A673 (cell line): ENCODE measurements at places on chromosomes 11 and 22. TPM values are rescaled to one million over a fixed set of nuclear protein-coding genes. Genes with fewer than 3 reads are reported as not detected.

The C22orf31 gene
- total RNA-seq: not detected in 2 replicates

The NXPE4 gene
- not detected in 2 replicates for total RNA-seq

The HEPN1 gene
- not detected in 2 replicates for total RNA-seq

The EXPH5 gene
- total RNA-seq: 0.26 and 0.39 TPM in 2 replicates

The MFNG gene
- total RNA-seq: not detected in 2 replicates

The GP1BB gene
- total RNA-seq: 12.6 and 13.3 TPM in 2 replicates

The MAPK12 gene
- 20.8 and 27.5 TPM in 2 replicates for total RNA-seq

The OR8B4 gene
- total RNA-seq: not detected in 2 replicates

The CLDN5 gene
- total RNA-seq: 0.21 and 0.22 TPM in 2 replicates

GRCh38 chr11:100031973-100032372 lies 655.1 kb upstream of the ARHGAP42 start:
- H3K4me1 ChIP-seq: no peaks in the 10 kb centered on the region
- no peaks in the 10 kb centered on the region for H3K36me3 ChIP-seq
- H3K4me3 ChIP-seq: no peak overlapping the region

- no peak for DNase-seq
- H3K27me3 ChIP-seq: no peaks in the 10 kb centered on the region
- H3K27ac ChIP-seq: no peak overlapping the region
- H3K4me1 ChIP-seq: no peaks in the 10 kb centered on the region
- no peak overlapping the region for H3K4me3 ChIP-seq
These were observed 55.0 kb downstream of the AP2A2 start for GRCh38 chr11:980438-981357.

DNA sequence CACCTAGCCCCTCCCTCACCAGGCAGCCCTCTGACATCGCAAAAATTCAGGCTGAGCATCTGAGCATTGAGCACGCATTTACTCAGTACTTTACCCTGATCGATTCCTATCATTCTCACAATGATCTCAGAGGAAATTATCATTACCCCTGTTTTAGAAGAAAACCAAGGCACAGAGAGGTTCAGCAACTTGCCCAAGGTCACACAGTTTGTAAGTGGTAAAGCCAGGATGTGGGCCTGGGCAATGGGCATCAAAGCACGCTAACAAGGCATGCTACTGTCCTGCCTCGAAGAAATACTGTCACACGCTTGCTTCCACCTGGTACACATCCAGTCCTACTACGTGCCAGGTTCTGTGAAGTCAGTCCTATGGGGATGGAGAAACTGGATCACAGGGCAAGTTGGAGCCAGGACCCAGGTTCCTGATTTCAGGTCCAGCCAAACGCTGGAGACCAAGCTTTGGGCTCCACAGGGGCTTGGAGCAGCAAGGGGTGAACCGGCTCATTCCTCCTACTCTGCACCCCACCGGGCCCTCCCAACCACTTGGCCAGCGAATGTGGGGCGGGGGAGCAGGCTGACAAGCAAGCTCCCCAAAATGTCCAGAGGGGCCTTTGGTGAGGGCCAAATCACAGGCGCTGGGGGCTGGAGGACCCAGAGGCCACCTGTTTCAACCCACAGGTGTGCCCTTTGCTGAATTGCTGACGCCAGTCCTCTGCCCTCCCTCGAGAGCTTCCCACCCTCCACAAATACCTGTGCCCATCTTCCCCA lies 18.2 kb downstream of the KCNJ4 start:
- no peak for DNase-seq
- no peaks in the 10 kb centered on the region for H3K4me1 ChIP-seq
- no peaks in the 10 kb centered on the region for H3K36me3 ChIP-seq
- no peak overlapping the region for H3K4me3 ChIP-seq
- no peak overlapping the region for H3K27ac ChIP-seq
- no peaks in the 10 kb centered on the region for H3K27me3 ChIP-seq

DNA sequence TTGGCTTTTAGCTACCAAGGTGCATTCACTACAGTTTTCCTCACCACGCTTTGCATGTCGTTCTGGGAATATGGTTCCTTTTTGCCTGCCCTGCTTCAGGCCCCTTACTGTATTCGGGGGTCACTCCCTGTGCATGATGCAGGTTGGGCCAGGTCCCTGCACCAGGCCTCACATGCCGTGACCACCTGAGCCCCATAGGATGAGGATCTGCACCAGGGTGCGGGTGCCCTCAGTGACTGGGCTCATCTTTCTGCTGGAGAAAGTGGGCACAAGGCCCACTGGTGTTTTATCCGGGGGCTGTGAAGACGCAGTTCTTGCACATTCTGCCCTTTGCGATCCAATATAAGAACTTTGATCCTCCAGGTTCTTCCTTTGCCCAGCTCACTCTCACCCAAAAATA lies 45.7 kb upstream of the CABP7 start:
- H3K4me1 ChIP-seq: peaks cover 3% of the 10 kb centered on the region
- no peaks in the 10 kb centered on the region for H3K27me3 ChIP-seq
- H3K36me3 ChIP-seq: peaks cover 22% of the 10 kb centered on the region
- DNase-seq: no peak
- no peak overlapping the region for H3K27ac ChIP-seq

GRCh38 chr11:120500414-120501071 lies 11.0 kb upstream of the GRIK4 start:
- DNase-seq: no peak
- H3K27me3 ChIP-seq: peaks cover 6% of the 10 kb centered on the region
- H3K4me1 ChIP-seq: no peaks in the 10 kb centered on the region
- no peak overlapping the region for H3K27ac ChIP-seq
- no peaks in the 10 kb centered on the region for H3K36me3 ChIP-seq
- H3K4me3 ChIP-seq: no peak overlapping the region

GRCh38 chr22:39382410-39382809 lies 17.2 kb upstream of the TAB1 start:
- no peak overlapping the region for H3K27ac ChIP-seq
- peaks cover 6% of the 10 kb centered on the region for H3K36me3 ChIP-seq
- DNase-seq: no peak
- no peak overlapping the region for H3K4me3 ChIP-seq
- H3K27me3 ChIP-seq: no peaks in the 10 kb centered on the region

DNA sequence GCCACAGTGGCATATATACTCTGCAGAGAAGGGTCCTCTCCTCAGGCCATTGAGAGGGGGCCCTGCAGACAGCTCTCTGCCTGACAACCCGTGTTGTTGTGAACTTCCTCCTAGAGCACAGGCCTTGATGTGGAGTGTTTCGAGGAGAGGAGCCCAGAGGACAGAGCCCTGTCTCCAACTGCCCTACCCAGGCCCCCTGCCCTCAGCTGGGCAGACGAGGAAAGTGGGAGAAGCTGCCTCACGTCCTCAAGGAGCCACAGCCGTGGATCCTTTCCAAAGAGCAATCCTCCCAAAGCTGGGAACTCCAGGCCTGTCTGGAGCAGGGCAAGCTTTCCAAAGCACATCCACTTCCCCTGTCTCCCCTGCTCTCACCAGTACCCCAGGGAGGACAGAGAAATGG lies 10.7 kb downstream of the LMO1 start:
- peaks cover 39% of the 10 kb centered on the region for H3K27me3 ChIP-seq
- no peak overlapping the region for H3K4me3 ChIP-seq
- no peak overlapping the region for H3K27ac ChIP-seq
- no peak for DNase-seq
- H3K36me3 ChIP-seq: no peaks in the 10 kb centered on the region
- H3K4me1 ChIP-seq: no peaks in the 10 kb centered on the region

DNA sequence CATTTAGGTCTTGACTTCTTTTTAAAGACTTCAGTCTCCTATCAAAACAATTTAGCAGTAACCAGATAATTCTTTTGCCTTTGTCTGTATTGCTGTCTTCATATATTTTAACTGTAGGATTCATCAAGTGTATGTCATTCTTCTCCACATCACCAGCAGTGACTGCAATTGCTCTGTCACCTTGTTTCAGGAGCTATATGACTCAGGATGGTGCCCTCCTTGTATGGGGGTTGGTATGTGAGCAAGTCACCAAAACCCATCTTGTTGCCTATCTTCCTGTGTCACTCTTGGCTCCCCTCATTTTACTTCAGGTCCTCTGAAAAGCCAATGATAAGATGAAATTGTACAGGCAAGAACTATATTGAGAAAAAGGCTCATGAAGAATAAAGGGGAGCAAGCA lies 256.9 kb upstream of the LUZP2 start:
- H3K36me3 ChIP-seq: no peaks in the 10 kb centered on the region
- no peak for DNase-seq
- no peaks in the 10 kb centered on the region for H3K4me1 ChIP-seq
- no peaks in the 10 kb centered on the region for H3K27me3 ChIP-seq
- H3K4me3 ChIP-seq: no peak overlapping the region

DNA sequence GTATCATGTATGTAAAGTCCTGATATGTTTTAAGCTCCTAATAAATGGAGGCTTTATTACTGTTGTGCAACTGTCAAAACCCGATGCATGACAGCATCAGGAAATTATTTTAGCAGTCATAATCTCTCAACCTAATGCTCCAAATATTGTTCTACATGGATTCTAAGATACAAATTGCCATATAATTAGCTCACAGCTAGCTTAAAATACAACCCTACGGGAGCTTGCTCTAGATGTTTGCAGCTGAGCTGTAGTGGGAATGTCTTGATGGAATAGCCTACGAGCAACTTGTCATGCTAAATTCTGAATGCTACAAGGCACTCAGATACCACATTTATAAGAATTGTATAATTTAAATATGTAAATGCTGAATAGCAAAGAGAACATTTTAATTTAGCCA lies 109.8 kb downstream of the STK33 start:
- H3K4me1 ChIP-seq: no peaks in the 10 kb centered on the region
- peaks cover 24% of the 10 kb centered on the region for H3K27me3 ChIP-seq
- H3K27ac ChIP-seq: no peak overlapping the region

- no peak overlapping the region for H3K4me3 ChIP-seq
- no peaks in the 10 kb centered on the region for H3K4me1 ChIP-seq
- H3K27ac ChIP-seq: no peak overlapping the region
These were observed 99.8 kb downstream of the MORC2 start for GRCh38 chr22:30868663-30869385.

GRCh38 chr11:94727819-94728218 lies 40.3 kb upstream of the AMOTL1 start:
- no peak for DNase-seq
- H3K36me3 ChIP-seq: no peaks in the 10 kb centered on the region
- no peak overlapping the region for H3K4me3 ChIP-seq
- no peaks in the 10 kb centered on the region for H3K27me3 ChIP-seq

- H3K4me3 ChIP-seq: no peak overlapping the region
- H3K27me3 ChIP-seq: no peaks in the 10 kb centered on the region
- H3K4me1 ChIP-seq: peaks cover 8% of the 10 kb centered on the region
- peak; percentile 55 for DNase-seq
These were observed 134.2 kb downstream of the LDLRAD3 start for GRCh38 chr11:36077886-36078685.

GRCh38 chr11:78313181-78313795 lies 104.3 kb downstream of the GAB2 start:
- peak; percentile 41 for DNase-seq
- no peak overlapping the region for H3K27ac ChIP-seq
- no peak overlapping the region for H3K4me3 ChIP-seq
- H3K36me3 ChIP-seq: no peaks in the 10 kb centered on the region
- H3K27me3 ChIP-seq: no peaks in the 10 kb centered on the region
- H3K4me1 ChIP-seq: peaks cover 21% of the 10 kb centered on the region

DNA sequence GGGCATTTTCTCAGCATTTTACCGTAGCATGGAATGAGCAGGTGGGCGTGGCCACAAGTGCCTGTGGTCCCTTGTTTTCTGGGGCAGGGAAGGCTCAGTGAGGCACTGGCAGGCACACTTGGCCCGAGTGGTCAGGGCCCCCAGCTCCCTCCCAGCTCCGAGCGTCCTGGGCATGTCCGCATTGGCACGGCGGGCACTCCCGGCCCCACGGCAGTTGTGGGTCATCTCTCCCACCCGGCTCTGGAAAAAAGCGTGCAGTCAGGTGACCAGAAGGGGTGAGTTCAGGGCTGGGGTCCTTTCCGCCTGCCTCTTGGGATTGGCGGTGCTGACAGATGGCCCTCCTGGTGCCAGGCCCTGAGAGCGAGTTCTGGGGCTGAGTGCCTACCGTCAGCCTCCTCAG lies 55.8 kb downstream of the GRAMD4 start:
- peaks cover 15% of the 10 kb centered on the region for H3K4me1 ChIP-seq
- H3K36me3 ChIP-seq: no peaks in the 10 kb centered on the region
- no peak overlapping the region for H3K4me3 ChIP-seq
- no peaks in the 10 kb centered on the region for H3K27me3 ChIP-seq

DNA sequence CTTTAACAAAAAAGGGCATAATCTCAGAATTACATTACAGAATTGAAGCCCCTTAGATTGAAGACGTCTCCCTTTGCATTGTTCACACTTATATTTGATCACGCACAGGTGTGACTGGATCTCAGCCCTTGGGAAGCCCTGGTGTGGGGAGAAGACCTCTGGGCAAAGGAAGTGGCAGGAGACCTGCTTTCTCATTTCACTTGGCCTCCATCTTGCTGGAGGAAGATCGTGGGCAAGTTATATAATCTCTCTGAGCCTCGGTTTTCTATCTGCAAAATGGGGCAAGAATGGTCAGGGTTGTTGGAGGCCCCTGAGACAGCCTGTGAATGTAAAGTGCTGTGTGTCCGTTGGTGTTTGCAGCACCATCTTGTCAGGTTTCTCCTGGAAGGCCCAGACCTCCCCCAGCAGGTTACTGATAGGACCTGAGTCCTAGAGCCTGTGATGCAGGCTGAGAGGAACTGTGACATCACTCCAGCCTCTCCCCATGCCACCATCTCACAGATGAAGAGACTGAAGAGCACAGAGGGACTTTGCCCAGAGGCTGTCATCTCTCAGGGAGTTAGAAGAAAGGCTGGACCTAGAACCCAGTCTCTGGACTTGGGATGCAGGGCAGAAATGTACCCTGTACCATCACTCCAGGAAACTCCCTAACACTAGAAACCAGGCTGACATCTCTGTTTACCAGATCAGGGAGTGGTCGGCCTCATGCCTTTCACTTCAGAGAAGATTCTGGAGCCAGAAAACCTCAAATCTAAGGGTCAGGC lies 1.1 kb upstream of the APOA1 start:
- peaks cover 6% of the 10 kb centered on the region for H3K36me3 ChIP-seq
- H3K27me3 ChIP-seq: no peaks in the 10 kb centered on the region
- H3K27ac ChIP-seq: no peak overlapping the region
- peaks cover 6% of the 10 kb centered on the region for H3K4me1 ChIP-seq
- H3K4me3 ChIP-seq: no peak overlapping the region
- DNase-seq: no peak

DNA sequence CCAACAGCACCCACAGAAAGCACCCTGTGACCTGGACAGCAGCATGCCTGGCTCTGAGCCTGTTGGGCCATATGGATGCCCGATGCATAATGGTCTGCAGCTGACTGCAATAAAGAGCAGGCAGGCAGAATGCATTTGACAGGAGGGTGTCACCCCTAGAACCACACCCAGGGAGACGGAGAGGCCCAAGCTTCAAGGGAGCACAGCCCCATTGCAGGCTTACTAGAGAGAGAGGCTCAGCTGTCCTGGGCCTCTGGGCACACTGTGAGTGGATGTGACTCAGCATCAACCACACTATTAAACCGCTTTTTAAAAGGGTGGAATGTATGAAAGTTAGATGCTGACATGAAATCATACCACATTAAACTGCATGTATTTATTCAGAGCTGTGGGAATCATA lies 365.3 kb downstream of the CTTN start:
- peaks cover 4% of the 10 kb centered on the region for H3K27me3 ChIP-seq
- no peaks in the 10 kb centered on the region for H3K36me3 ChIP-seq
- no peak for DNase-seq
- no peak overlapping the region for H3K4me3 ChIP-seq
